Thoracic aorta (tissue), 2 donors: ENCODE measurements at places on chromosomes 4 and X. TPM values are rescaled to one million over a fixed set of nuclear protein-coding genes. Genes with fewer than 3 reads are reported as not detected.
A peak's percentile ranks its signal among the peaks of the same experiment; 100 is the strongest.

DNA sequence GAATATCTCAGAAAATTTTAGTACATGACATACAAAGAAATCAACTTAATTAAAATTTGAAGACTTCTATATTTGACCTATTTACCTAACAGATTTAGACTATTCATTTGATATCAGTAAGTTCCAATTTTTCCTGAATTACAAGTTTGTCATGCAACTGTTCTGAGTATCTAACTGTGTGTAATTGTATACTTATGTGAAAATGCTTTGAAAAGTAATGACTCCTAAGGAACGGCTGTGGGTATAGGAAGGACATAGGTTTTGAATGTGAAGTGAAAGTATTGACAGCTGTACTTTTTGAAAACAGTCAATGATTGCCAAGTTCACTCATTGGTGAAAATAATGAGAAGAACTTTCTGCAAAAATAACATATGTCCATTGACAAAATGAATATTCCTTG, 2.9 kb downstream of the GRIA2 start:
- H3K36me3 ChIP-seq: no peaks in the 10 kb centered on the region
- no peaks in the 10 kb centered on the region for H3K4me1 ChIP-seq
- peak overlapping the region; percentile 65 for H3K27ac ChIP-seq

DNA sequence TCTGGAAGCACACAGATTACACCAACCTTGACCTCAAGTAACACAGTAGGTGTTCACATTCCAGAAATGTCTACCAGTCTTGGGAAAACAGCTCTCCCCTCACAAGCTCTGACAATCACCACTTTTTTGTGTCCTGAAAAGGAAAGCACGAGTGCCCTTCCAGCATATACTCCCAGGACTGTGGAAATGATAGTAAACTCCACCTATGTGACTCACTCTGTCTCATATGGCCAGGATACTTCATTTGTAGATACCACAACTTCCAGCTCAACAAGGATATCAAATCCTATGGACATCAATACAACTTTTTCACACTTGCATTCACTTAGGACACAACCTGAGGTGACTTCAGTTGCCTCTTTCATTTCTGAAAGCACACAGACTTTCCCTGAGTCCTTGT, 46.9 kb downstream of the ADGRG4 start:
- H3K36me3 ChIP-seq: no peaks in the 10 kb centered on the region
- no peaks in the 10 kb centered on the region for H3K27me3 ChIP-seq
- no peak for DNase-seq
- no peak overlapping the region for H3K27ac ChIP-seq

GRCh38 chr4:16464651-16465050, 238.4 kb upstream of the TAPT1 start:
- no peak for DNase-seq
- no peaks in the 10 kb centered on the region for H3K27me3 ChIP-seq
- no peaks in the 10 kb centered on the region for H3K4me1 ChIP-seq
- no peaks in the 10 kb centered on the region for H3K36me3 ChIP-seq
- no peak overlapping the region for H3K4me3 ChIP-seq

DNA sequence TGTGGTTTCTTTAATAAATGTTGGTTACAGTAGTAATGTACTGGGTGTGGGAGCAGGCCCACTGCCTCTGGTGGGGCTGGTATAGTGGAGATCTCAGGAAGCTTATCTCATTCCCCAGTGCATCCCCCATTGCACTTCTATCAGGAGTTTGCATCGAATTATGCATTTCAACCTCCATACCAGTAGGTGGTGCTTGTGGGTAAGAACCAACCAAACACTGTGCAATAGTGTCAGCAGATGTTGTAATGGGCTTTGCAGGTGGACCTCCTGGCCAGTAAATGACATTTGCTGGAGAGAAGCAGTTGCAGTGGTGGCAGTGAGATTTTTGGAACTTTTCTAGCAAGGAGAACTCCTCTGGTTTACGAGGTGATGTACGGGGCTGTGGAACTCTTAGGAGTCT, 150.6 kb downstream of the POU3F4 start:
- no peaks in the 10 kb centered on the region for H3K36me3 ChIP-seq
- no peak overlapping the region for H3K27ac ChIP-seq
- no peaks in the 10 kb centered on the region for H3K4me1 ChIP-seq
- H3K4me3 ChIP-seq: no peak overlapping the region

The MND1 gene
- not detected for total RNA-seq

The SGMS2 gene
- total RNA-seq: 231 TPM

- no peak overlapping the region for H3K4me3 ChIP-seq
- peaks cover 15% of the 10 kb centered on the region for H3K4me1 ChIP-seq
- DNase-seq: no peak
- no peaks in the 10 kb centered on the region for H3K27me3 ChIP-seq
- no peak overlapping the region for H3K27ac ChIP-seq
Observed at GRCh38 chr4:41158274-41158673, 56.1 kb downstream of the APBB2 start.

GRCh38 chr4:93960450-93960849, 131.9 kb downstream of the ATOH1 start:
- H3K36me3 ChIP-seq: no peaks in the 10 kb centered on the region
- no peaks in the 10 kb centered on the region for H3K27me3 ChIP-seq
- no peaks in the 10 kb centered on the region for H3K4me1 ChIP-seq
- DNase-seq: no peak

DNA sequence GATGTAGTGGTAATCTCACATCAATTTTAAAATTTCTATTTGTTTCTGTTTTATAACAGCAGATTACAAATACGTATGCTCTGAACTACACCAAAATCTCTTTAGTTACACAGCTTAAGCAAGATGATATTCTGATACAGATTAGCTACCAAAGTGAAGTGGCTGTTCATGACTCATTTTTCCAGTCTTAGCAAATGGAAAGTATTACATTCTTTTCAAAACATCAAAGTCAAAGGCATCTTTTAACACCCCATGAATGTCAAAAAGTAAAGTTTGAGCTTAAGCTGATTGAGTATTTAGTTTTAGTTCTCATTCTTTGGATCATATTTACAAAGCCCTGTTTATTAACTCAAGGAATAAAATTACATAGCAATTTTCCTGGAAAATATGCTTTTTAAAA, 6.6 kb upstream of the HPGDS start:
- H3K27me3 ChIP-seq: no peaks in the 10 kb centered on the region
- no peak overlapping the region for H3K4me3 ChIP-seq
- no peak for DNase-seq
- no peaks in the 10 kb centered on the region for H3K4me1 ChIP-seq
- no peaks in the 10 kb centered on the region for H3K36me3 ChIP-seq
- no peak overlapping the region for H3K27ac ChIP-seq

- H3K27ac ChIP-seq: no peak overlapping the region
- no peaks in the 10 kb centered on the region for H3K36me3 ChIP-seq
- no peaks in the 10 kb centered on the region for H3K4me1 ChIP-seq
- DNase-seq: no peak
Observed at GRCh38 chr4:19725130-19725529, 526.6 kb upstream of the SLIT2 start.

The SLC49A3 gene
- total RNA-seq: 9.1 TPM

The ARL9 gene
- not detected for total RNA-seq

DNA sequence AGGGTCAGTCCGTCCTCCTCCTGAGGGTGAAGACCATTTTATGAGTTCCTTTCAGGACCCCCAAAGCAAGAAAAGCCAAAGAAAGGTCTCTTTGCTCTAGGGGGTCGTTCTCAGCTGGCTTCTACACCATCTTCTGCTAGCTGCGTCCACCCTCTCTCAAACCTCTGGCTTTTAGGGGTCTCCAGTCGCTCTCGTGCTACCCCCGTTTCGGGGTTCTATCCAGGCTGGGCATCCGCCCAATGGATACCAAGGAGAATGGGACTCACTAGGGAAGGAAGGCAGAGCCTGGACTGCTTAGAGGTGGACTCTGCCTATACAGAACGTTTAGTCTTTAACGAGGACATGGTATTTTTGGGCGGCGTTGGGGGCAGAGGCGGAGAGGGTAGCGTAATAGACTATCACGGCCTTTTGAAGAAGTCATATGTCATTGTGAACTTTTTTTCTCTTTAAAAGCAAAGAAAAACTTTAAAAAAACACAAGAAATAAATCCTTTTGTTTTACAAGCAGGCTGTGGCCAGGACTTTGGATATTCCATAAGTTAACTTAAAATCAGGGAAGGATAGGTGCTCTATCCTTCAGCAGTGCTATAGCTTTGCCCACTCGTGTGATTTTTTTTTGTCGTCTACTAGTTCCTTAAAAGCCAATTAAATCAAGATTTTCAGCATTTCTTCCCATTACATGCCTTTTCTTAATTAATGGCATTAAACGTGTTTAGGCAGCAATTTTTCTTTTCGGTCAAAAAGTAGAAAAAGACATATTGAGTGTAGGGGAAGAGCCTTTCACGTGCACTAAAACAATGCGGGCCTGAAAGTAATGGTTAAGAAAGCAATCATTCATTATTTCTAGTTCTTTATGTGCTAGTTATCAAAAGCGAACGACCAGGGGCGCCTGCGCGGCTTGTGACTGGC, 7.2 kb upstream of the PITX2 start:
- DNase-seq: no peak
- H3K27me3 ChIP-seq: peaks cover 29% of the 10 kb centered on the region
- H3K36me3 ChIP-seq: no peaks in the 10 kb centered on the region
- peaks cover 14% of the 10 kb centered on the region for H3K4me1 ChIP-seq
- H3K4me3 ChIP-seq: no peak overlapping the region
